ENCODE measurements at places on chromosomes 1 and 21.

GRCh38 chr1:192512426-192513162 lies 63.0 kb upstream of the RGS1 start:
- DNase-seq = no peak

- DNase-seq = no peak
Observed at GRCh38 chr1:11387829-11388228, 91.1 kb upstream of the DISP3 start.

- DNase-seq = no peak
Observed at GRCh38 chr1:210722410-210723081, 393.8 kb downstream of the HHAT start.

DNA sequence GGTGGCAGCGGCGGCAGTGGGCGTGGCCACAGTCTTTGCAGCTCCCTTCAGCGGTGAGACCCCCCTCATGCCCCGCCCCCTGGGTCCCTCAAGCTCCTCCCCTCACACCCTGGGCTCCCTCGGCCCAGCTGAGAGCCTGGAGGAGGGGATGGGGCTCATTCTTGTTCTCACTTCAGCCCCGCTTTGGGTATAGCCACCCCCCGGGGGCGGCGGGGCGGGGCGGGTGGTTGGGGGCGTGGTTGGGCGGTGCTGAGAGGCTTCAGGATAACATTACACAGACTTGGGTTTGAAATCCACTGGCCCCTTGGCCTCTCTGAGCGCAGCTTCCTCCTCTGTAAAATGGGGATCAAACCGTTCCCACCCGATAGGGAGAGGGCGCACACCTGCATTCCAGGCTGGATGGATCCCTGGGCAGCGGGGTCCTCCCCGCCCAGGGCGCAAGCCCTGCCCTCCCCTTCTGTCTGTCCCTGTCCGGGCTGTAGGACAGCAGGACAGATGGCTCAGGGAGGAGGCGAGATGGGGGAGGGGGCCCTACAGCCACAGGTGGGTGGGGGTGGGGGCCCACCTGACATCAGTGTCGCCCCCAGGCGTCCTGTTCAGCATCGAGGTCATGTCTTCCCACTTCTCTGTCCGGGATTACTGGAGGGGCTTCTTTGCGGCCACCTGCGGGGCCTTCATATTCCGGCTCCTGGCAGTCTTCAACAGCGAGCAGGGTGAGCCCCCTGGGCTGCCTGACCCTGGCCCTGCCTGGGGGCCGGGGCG lies 5.1 kb downstream of the CLCNKA start:
- DNase-seq = no peak

DNA sequence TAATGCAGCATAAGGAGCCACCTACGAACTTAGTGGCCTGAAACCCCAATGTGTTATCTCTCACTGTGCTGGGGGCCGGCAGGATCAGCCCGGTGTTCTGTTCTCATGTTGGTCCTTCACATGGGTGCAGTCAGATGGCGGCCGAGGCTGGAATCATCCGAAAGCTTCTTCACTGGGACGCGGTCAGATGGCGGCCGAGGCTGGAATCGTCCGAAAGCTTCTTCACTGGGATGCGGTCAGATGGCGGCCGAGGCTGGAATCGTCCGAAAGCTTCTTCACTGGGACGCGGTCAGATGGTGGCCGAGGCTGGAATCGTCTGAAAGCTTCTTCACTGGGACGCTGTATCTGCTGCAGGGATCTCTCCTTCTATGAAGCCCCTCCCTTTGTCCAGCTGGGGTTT lies 12.6 kb upstream of the PCBP3 start:
- no peak for DNase-seq

DNA sequence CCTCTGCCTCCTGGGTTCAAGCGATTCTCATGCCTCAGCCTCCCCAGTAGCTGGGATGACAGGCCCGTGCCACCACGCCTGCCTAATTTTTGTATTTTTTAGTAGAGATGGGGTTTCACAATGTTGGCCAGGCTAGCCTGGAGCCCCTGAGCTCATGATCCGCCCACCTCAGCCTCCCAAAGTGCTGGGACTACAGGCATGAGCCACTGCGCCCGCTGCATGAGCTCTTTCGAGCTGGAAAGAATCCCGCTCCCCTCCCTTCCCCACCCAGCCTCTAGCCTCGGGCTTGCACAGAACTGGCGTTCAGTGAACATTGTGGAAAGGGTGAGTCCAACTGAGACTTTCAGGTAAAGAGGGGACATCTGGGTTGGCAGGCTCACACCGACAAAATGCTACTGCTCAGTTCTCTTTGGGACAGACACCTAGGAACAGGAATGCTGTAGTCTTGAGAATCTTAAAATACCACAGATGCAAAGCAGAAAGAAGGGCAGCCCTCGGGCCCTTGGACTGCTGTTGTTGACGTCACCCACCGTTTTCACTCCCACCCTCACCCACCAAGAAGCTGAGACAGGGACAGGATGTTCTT lies 9.7 kb upstream of the GNG4 start:
- no peak for DNase-seq

GRCh38 chr1:179342740-179343404 lies 22.9 kb upstream of the AXDND1 start:
- no peak for DNase-seq

DNA sequence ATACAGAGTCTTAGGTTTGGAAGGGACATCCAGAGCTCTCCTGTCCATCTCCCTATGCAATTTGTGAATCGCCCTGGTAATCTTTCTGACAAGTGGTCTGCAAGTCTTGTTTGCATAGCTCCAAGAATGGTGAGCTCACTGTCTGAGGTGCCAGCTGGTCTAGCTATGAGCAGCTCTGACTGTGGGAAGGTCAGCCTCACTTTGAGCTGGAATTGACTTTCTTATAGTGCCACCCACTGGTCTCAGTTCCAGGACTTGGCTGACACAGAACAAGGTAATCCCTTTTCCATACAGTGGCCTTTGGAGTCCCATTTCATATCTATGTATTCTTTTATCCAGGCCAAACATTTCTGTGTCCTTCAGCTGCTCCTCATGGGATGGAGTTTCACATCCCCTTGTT lies 95.6 kb upstream of the C8B start:
- no peak for DNase-seq

DNA sequence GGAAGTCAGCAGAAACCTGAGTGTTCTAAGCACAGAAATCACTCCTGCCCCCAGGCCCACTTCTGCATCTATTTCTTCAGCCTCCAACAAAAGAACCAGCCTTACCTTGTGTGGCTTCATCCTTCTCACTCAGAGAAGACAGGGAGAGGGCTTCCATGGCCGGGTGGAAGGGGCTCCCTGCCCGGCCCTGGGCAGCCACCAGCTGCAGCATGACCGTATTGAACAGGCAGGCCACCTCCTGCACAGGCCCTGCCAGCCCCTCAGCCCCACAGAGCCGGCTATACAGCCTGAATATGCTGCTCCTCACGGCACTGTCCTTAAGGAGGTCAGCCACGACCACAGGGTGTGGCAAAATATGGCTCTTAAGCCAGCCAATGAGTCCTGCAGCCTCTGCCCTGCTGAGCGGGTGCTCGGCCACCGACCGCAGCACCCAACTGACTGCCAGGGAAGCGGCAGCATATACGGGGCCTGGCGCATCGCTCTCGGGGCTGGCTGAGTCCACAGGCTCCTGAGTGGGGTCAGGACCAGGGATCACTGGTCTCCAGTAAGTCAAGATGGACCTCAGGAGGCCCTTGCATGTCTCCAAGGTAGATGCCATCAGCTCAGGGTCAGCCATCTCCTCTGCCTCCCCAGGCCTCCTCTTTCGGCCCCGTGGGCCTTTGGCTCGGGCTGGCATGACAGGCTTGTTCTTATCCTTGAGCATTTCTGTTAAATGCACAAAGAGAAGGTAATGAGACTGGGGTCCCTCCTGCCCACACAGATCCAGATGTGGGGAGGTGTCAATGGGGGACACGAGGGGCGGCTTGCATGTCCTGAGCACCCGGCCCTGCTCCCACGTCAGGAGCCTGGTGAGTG lies 17.9 kb downstream of the MRAP start:
- no peak for DNase-seq

DNA sequence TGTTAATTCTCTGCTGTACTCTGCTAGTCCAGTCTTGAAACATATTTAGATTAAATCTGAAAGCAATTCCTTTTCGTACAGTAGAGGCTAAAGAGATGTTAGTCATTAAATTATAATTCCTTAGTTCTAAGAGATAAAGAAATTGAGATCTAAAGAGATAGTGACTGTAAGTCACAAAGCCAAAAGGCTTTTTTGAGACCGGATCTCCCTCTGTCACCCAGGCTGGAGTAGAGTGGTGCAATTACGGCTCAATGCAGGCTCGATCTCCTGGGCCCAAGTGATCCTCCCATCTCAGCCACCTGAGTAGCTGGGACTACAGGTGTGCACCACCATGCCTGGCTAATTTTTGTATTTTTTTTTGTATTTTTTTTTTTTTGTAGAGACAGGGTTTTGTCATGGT lies 64.7 kb downstream of the TPR start:
- no peak for DNase-seq

- no peak for DNase-seq
Observed at GRCh38 chr1:87706203-87706602, 377.5 kb downstream of the LMO4 start.

GRCh38 chr1:113057006-113057405 lies 16.0 kb upstream of the LRIG2 start:
- DNase-seq = no peak

DNA sequence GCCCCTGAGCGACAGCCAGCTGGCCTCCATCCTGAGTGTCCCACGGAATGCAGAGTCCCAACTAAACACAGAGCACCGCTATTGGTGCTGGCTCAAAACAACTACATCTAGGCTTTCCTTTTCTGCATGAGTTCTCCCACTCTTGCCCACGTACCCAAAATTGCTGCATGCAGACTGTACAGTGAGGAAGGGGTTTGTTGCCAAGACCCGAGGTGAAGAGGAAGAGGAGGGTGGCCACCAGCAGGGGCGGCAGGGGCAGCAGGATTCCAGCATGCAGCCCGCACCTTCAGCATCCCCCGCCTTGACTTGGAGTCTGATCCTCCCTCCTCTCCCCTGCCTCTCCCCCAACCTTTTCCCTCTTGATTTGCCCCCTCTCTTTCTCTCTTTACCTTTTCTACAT lies 8.0 kb downstream of the S100A9 start:
- DNase-seq = no peak

DNA sequence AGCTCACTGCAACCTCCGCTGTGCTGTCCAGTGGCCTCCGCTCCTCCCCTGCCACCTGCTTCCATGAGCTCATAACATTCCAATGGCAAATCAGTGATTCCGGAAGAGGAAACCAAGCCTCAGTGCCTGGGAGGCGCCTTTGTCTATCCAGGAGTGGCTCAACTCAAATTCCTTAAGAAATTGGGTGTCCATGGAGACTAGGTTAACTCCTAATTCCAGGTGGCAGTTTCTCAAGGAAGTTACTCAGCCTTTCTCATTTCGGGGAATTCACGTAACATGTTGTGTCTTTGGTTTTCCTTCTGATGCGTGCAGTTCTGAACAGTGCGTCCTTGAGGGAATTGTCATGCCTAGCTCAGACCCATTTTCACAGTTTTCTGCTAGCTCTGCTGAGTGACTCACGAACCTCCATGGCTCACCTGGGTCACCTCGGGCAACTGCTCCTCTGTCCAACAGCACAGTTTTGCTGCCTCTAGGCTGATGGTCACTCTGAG lies 89.9 kb upstream of the DSCAM start:
- DNase-seq = no peak

DNA sequence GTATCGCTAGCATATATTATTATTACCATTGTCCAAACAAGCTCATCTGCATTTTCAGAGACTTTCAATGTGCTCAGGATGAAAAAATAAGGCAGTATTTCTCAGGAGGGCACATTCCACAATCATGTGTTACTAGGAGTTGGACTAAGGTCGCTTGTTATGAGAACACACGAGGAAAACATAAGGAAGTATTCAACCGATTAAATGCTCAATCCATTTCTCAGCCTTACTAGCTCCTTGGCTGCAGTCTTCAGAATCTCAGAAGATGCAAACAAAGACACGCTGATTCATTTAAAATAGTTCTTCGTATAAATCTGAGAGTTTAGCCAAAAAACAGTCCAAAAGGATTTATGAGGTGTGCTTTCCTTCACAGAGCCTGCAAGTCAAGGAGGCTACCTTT lies 82.0 kb upstream of the JAK1 start:
- DNase-seq = no peak

DNA sequence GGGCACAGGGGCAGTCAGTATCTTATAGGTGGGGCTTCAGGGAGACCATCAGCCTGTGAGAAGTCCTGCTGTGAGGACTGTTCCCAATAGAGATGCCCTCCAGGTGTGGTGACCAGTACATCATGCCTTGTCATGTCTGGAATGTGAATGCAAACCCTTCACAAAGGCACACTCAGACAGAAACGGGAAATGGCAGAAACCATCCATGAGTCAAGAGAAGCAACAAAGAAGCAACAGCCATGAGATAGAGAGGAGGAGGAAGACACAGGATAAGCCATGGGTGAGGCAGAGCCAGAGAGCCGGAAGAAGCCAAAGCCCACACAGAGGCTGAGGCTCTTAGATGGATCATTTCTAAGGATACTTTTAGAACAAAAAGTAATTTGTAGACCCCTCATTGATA lies 20.1 kb upstream of the ZP4 start:
- DNase-seq = no peak

DNA sequence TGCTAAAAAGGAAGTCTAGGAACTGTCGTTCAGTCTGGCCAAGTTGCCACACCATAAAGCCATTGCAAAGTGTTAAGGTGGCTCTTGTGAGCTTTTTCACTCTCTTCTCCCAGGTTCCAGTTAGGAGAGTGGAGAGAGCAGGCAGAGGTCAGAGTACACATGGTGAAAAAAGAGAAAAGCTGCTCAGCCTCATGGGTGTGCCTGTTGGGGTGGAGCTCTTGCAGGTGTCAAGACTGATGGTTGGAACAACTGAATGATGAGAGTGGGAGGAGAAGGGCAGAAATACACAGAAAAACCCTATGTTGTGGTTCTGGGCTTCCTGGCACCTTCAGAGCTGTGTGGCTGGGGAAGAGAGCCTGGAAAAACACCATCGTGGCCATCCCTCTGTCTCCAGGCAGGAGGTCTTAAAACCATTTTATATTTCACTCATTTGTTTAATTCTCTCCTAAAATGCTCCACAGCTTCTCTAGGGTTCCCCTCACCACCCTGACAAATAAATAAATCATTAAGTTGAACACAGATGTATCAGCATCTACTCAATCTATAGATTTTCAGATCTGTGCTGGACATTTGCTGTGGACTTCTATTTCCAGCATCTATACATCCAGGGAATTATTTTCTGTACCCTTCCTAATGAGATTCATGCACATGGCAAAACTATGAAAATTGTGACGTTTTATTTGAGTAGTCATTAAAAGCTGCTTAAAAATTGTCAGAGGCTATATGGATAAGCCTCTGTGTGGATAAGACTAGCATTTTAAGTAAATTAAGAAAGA lies 17.5 kb downstream of the UBASH3A start:
- no peak for DNase-seq

- DNase-seq = no peak
Observed at GRCh38 chr1:26994020-26994786, 711 bp downstream of the TRNP1 start.

Data from amniotic stem cell (primary cell).